ENCODE measurements at places on chromosomes 1 and 21.
A peak's percentile ranks its signal among the peaks of the same experiment; 100 is the strongest.

- DNase-seq: no peak
These were observed 2.9 kb upstream of the EDN2 start for GRCh38 chr1:41487126-41488039.

DNA sequence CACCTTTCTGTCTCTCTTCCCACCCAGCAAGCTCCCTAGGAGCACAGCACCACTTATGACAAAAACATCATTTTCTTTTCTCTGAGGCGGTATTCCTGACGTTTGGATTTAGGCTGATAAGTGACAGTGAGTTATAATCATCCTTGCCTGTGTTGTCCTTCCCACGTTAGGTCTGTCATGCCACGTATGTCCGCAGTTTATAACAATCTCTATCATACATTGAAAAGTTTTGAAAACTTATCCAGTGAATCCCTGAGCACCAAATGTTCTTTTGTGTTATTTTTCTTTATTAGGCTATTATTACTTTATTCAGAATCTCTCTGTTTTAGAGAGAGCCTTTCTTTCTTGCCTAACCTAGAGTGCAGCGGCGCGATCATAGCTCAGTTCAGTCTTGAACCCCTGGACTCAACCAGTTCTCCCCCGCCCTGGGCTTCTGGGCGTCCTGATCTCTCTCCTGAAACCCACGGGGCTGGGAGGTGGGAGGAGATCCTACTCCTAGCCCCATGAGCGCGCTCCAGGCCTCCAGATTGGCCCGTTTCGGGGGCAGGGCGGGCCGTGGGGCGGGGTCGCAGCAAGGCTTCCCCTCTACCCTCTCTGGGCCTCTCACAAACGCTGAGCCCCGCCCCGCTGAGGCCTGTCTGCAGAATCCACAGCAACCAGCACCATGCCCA is at the start of gene GSTM2:
Gene GSTM2 (plus strand): TSS at position 606 of the 671 bp plus-strand sequence. CDS start 59 bp downstream, at position 665.
- peak; percentile 51 for DNase-seq

- no peak for DNase-seq
These were observed 39.8 kb downstream of the TGFBR3 start for GRCh38 chr1:91846007-91846638.

- no peak for DNase-seq
These were observed 536.8 kb downstream of the MATN1 start for GRCh38 chr1:30186586-30186985.

DNA sequence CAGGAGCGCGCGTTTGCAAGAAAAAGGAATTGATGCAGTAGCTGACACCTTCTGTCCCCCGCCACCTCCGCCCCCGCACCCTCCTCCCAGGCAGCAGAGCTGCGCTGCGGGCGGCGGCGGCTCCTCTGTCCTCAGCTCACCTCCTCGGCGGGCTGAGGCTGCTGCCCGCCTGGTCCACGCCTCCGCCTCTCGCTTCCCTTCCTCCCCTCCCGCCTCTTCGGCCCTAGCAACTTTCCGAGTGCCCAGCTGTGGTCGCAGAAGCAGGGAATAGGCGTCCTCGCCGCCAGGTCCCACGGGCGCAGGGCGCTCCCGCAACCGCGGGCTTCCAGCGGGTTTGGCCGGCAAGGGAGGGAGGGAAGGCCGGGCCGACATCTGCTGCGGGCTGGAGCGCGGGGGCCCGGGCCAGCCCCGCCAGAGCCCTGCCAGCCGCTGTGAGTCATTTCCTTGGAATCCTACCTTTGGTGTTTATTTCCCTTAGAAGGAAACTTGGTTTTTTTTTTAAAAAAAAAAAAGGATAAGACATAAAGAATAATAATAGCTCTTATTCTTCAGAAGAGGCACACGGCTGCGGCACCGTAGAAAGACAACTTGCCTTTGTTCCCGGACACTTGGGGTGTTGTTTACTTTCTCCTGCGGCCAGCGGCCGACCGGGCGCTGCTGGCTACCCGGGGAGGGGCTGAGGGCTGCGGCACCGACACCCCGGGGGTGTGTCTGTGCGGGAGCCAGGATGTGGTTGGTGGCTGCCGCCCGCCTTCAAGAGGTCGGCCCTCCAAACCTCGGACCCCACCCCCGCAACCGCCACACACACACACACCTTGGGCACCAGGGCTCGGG is 1.1 kb downstream of the SERTAD4 start:
- DNase-seq: no peak

GRCh38 chr1:225567789-225568188 is 85.1 kb downstream of the ENAH start:
- no peak for DNase-seq

DNA sequence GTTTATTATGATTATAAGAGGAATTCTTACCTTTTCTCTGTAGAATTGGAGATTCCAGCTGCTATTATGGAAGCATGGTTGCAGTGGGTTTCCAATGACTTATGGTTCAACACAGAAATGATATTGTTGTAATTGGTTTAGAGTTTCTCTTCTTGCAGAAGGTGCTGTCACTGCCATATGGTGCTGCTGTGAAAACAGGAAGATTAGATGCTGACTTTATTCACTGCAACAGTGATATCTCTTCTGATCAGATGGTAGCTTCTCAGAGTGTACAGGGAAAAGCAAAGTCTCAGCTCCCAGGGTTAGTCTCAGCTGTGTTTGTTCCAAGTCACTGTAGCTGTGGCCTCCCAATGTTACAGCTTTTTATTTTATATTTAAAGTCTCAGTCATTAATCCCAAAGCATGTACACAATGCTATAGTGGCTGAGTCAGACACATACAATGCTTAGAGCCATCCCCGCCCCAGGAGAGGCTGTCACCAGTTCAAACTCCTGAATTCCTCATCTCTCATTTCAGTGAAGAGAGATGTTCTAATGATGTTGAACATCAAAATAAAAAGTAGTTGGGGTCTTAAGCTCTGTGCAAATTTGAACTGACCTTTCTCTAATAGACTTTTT is 42.7 kb upstream of the RGS2 start:
- DNase-seq: no peak

DNA sequence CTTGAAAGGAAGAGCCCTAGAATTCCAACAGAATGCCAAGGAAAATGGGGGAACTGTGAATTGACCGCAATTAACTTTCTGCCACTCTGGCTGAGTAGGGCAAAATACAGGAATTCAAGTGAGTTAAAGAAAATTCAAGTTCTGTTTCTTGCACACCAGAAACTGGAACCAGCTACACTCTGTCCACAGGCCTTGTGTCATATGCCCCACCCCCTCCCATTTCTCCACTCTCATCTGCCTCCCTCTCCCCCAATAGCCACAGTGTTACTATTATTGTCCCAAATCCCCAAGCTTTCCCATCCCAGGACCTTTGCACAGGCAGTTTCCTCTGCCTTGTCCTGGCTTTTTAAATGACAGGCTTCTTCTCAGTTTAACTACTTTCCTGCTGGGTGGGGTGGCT is 4.3 kb upstream of the STK40 start:
- no peak for DNase-seq

DNA sequence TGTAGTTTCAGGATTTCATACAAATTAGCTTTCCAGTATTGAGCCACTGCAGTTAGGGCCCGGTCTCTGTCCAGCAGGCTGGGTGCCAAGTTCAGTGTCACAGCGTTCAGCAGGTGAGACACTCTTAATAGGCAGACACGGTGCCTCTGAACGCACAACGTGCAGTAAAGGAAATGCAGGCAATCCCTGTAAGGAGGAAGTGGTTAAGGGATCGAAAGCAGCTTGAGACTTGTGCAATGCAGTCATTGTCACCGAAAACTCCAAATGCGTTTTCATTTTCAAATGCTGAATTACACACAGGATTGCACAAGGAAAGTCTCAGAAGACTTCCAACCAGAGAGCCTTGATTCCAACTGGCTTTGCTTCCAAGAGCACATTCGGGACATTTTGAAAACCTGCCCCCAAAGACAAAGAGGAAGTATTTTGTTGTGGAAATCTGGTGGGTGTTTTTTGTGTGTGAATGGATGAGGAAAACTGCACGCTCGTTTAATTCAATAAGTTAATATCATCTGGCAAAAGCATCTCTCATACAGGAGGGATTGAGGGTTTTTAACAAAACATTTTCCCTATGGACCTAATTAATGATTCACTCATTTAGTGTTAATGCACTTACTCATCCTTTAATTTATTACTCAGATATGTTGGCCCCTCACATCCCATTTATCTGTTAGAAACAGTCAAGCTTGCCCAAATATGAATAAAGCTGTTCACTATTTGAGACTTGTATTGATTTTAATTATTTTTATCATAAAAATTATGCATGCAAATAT is 61.6 kb downstream of the PTGS2 start:
- no peak for DNase-seq

DNA sequence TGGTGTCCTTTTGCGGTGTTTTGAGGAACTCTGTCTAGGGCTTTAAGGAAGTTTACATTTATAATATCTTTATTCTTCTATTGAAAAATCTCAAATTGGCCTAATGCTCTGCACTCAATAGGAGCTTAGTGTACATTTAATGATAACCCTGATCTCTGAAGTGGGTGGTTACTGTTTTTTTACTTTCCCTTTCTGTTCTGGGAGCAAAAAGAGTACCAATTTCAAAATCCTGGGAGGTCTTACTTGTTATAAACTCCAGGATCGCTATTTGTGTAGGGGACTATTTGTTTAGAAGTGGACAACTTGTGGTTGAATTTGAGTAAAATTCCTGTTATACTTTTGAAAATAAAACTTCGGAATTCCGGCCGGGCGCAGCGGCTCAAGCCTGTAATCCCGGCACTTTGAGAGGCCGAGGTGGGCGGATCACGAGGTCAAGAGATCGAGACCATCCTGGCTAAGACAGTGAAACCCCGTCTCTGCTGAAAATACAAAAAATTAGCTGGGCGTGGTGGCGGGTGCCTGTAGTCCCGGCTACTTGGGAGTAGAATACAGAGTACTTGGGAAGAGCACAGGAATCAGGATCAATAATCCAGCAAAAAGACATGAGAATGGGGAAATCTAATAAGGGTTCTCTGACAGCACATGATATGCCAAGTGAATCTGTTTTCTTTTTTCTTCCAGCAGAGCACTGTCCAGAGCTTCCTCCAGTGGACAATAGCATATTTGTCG is 1.1 kb downstream of the C4BPB start:
- no peak for DNase-seq

- DNase-seq: no peak
These were observed 58.9 kb upstream of the RCOR3 start for GRCh38 chr1:211200311-211200710.

DNA sequence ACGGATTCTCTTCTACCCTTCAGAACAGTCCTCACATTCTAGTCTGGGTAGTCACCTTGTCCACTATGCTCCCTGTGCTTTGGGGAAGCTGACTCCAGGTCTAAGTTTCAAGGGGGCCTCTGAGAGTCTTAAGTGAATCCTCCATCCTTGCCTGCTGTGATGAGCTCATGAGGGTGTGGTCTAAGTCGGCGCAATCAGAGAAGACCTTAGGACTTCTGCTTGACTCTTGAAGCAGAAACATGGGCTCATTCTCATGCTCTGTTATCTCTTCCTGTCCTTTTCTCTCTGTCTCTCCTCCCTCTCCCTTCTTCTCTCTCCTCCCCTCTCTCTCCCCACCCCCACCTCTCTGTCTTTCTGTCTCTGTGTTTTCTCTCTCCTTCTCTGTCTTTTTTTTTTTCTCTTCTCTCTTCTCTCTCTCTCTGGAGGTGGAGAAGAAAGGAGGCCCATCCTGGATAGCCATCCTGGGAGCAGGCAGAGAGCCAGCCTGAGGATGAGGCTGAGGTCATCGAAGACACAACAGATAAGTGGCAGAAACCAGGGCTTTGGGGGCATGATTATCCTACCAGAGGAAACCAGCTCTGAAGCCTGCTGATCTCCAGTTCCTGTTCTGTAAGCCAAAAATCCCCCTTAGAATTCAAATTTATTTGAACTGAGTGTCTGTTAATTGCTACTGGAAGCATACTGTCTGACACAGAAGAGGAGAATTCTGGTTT is 245.6 kb downstream of the SIPA1L2 start:
- no peak for DNase-seq

DNA sequence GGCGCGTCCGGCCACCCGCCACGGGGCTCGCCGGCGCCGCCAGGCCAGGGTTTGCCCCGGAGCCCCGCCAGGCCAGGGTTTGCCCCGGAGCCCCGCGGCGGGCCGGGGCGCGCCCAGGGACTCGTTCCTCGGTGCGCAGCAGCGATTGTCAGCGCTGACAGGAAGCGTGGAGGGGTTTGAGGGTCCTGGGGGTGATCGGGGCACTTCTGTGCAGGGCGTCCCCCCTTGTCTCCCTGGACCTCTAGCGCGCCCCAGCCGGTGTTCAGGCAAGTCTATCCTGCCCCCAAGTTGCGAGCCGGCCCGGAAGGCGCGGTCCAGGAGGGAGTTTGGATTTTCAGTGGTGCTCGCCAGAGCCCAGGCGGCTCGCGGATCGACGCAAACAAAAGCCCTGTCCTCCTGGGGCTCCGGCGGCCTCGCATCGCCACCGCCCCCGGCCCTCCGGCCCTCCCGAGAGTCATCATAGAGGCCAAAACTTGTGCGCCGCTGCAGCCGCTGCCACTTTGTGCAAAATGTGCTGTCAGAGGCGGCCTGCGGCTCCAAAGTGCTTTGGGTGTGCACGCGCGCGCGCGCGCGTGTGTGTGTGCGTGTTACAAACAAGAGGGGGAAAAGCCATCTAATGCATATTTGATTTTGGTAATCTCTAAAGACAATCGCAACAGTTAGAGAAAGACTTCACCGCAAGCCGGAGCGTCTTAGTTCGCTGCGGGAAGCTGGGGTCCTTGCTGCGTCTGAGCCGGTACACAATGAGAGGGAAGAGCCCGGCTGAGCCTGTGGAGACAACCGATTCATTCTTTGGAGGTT is 1.0 kb downstream of the ROR1 start:
- DNase-seq: no peak

DNA sequence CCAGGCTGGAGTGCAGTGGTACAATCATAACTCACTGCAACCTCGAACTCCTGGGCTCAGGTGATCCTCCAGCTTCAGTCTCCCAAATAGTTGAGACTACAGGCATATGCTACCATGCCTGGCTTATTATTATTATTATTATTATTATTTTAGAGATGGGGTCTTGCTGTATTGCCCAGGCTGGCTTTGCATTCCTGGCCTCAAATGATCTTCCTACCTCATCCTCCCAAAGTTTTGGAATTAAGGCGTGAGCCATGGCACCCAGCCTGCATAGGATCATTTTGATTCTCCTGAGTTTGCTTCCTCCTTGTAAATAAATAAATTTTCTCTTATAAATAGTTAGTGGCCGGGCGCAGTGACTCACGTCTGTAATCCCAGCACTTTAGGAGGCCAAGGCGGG is 6.2 kb downstream of the DDI2 start:
- DNase-seq: no peak

- no peak for DNase-seq
These were observed 200.4 kb upstream of the FGGY start for GRCh38 chr1:59096501-59096900.

- no peak for DNase-seq
These were observed 90.2 kb upstream of the TSPAN2 start for GRCh38 chr1:115179397-115180079.
